A172 (cell line): ENCODE measurements at places on chromosomes 16 and 17. TPM values are rescaled to one million over a fixed set of nuclear protein-coding genes. Genes with fewer than 3 reads are reported as not detected.

Gene RSPRY1
- 25.8 and 28.7 TPM in 2 replicates for total RNA-seq

Gene KRT32
- total RNA-seq: 0.12 TPM in 1 of 2 replicates, not detected in the other

Gene TMEM11
- 38.0 and 41.7 TPM in 2 replicates for total RNA-seq

Gene CCDC200
- total RNA-seq: not detected in 2 replicates

Gene C17orf100
- 0.24 and 0.89 TPM in 2 replicates for total RNA-seq

Gene PNMT
- not detected in 2 replicates for total RNA-seq

Gene MYADML2
- not detected in 2 replicates for total RNA-seq

Gene DOK4
- 61.3 and 78.6 TPM in 2 replicates for total RNA-seq

Gene HEATR9
- total RNA-seq: not detected in 2 replicates

Gene RAMP2
- not detected in 2 replicates for total RNA-seq
